Ascending aorta (tissue), 2 donors: ENCODE measurements at places on chromosomes 7 and 10.

GRCh38 chr10:29328983-29329382 lies 40.1 kb downstream of the LYZL1 start:
- H3K4me1 ChIP-seq = no peaks in the 10 kb centered on the region
- H3K27ac ChIP-seq = no peak overlapping the region
- no peaks in the 10 kb centered on the region for H3K36me3 ChIP-seq
- no peak for DNase-seq
- H3K4me3 ChIP-seq = no peak overlapping the region
- no peaks in the 10 kb centered on the region for H3K27me3 ChIP-seq

- DNase-seq = no peak
- no peaks in the 10 kb centered on the region for H3K4me1 ChIP-seq
- no peak overlapping the region for H3K27ac ChIP-seq
- no peaks in the 10 kb centered on the region for H3K36me3 ChIP-seq
- no peaks in the 10 kb centered on the region for H3K27me3 ChIP-seq
These were observed 837.6 kb upstream of the GHITM start for GRCh38 chr10:83301732-83302131.

- H3K4me1 ChIP-seq = peaks cover 28% of the 10 kb centered on the region
- DNase-seq = peak; percentile 84
- peaks cover 3% of the 10 kb centered on the region for H3K36me3 ChIP-seq
- H3K27me3 ChIP-seq = no peaks in the 10 kb centered on the region
These were observed 47.1 kb downstream of the NT5C2 start for GRCh38 chr10:103145860-103146466.

- H3K36me3 ChIP-seq = no peaks in the 10 kb centered on the region
- H3K4me1 ChIP-seq = peaks cover 20% of the 10 kb centered on the region
- H3K27me3 ChIP-seq = no peaks in the 10 kb centered on the region
- DNase-seq = no peak
- H3K27ac ChIP-seq = peak overlapping the region; percentile 72
These were observed 5.1 kb downstream of the UNC5B start for GRCh38 chr10:71217266-71218045.

- no peak for DNase-seq
- no peak overlapping the region for H3K4me3 ChIP-seq
- no peaks in the 10 kb centered on the region for H3K4me1 ChIP-seq
- no peaks in the 10 kb centered on the region for H3K27me3 ChIP-seq
These were observed 326.9 kb downstream of the GPAM start for GRCh38 chr10:111856631-111857030.
